ENCODE measurements at places on chromosomes 1 and 21. TPM values are rescaled to one million over a fixed set of nuclear protein-coding genes. Genes with fewer than 3 reads are reported as not detected.

DNA sequence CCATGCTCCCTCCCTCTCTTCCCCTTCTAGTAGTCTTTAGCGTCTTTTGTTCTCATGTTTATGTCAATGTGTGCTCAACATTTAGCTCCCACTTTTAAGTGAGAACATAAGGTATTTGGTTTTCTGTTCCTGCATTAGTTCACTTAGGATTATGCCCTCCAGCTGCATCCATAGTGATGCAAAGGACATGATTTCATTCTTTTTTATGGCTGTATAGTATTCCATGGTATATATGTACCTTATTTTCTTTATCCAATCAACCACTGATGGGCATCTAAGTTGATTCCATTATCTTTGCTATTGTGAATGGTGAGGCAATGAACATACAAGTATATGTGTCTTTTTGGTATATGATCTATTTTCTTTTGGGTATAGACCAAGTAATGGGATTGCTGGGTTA, 38.3 kb upstream of the PALMD start:
- DNase-seq = no peak

GRCh38 chr1:81547912-81548303, 252.8 kb upstream of the ADGRL2 start:
- DNase-seq = no peak

GRCh38 chr1:38071312-38072256, 25.0 kb upstream of the POU3F1 start:
- DNase-seq = peak; percentile 65

- DNase-seq = no peak
These were observed 58.6 kb upstream of the CD34 start for GRCh38 chr1:207969528-207969927.

GRCh38 chr21:14482165-14482564, 64.0 kb downstream of the SAMSN1 start:
- no peak for DNase-seq

GRCh38 chr1:235009561-235010306, 118.9 kb downstream of the TOMM20 start:
- no peak for DNase-seq

DNA sequence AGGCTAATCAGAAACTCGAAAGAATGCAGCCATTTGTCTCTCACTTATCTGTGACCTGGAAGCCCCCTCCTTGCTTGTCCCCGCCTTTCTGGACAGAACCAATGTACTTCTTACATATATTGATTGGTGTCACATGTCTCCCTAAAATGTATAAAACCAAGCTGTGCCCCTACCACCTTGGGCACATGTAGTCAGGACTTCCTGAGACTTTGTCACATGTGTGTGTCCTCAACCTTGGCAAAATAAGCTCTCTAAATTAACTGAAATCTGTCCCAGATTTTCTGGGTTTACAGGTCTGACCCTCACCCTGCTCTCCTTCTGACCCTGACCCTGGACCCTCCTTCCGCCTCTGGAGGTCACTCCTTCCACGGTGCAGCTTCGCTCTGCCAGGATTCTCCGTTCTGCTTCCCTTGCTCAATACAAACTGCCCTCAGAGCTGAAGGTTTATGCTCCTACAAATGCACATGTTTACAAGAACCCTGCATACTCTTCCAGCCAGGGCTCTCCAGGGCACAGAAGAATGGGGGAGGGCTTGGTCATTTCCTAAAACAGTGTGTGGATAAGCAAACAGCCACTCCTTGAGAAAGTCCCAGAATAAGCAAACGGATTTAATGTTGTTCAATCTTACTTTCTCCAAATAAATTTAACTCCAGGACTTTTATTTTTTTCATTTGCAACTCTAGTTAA, 160.5 kb downstream of the ACTL8 start:
- DNase-seq = no peak

DNA sequence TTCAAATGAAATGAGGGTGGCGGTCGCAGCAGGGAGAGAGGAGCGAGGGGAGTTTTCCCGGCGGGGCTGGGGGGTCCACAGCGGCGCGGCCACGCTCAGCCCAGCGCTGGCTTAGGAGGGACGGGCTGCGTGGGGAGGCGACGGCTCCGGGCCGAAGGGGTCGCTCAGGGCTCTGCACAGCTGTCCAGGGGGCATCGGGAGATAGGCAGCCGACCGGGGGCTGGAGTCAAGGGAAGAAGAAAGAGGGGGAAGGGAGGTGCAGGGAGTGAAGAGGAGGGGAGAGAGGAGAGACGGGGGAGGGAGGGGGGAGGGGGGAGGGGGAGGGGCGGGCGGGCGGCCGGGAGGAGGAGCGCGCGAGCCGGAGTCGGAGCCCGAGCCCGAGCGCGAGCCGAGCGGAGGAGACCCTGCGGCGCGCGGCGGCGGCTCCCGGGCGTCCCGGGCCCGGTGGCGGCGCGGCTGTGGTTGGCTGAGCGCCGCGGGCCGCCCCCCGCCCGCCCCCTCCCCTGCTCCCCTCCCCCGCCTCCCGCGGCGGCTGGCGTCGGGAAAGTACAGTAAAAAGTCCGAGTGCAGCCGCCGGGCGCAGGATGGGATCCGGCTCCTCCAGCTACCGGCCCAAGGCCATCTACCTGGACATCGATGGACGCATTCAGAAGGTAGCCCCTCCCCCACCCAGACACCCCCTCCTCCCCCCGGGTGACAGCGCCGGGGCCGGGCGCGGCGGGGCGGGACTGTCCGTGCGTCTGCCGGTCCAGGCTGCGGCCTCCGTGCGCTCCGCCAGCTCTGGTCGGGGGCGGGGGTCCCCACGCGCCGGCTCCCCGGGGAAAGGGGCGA, at the start of gene PDE9A:
PDE9A (plus strand) TSS at position 391 of the 831 bp plus-strand sequence; CDS start at position 585, 194 bp downstream.
- no peak for DNase-seq

- DNase-seq = no peak
These were observed 26.6 kb downstream of the C8B start for GRCh38 chr1:56939209-56939608.

GRCh38 chr1:91334856-91335255, 69.8 kb downstream of the HFM1 start:
- DNase-seq = no peak

GRCh38 chr1:46070164-46070814, 62.1 kb downstream of the PIK3R3 start:
- no peak for DNase-seq

- no peak for DNase-seq
These were observed 10.4 kb upstream of the TMEM240 start for GRCh38 chr1:1550591-1551432.

DNA sequence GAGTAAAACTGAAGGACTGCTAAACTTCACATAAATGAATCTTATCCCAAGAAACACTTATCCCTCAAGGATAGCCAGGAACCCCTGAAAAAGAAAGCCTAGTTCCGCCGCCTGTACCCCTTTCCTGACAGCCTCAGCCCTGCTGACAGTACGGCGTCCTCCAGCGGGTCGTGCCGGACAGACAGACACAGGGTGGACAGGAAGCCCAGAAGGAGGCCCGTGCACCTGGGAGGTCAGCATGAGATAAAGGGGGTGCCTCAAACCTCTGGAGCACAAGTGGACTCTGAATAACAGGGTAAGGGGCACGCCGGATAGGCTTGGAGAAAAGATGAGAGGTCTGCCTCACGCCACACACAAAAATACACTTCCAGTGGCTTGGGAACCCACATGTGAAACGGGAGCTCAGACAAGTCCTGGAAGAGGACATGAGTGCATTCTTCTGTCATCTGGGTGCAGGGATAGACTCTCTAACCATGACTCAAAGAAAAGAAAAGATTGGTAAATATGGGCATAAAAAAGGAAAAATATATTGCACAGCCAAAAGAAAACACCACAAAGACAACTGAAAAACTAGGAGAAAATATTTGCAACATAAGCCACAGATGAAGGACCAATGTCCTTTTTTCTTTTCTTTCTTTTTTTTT, 17.3 kb upstream of the ADARB1 start:
- no peak for DNase-seq

- no peak for DNase-seq
These were observed 44.2 kb downstream of the RAB3B start for GRCh38 chr1:51946300-51946699.

- peak; percentile 81 for DNase-seq
These were observed 2.5 kb downstream of the CGN start for GRCh38 chr1:151513626-151514121.

GRCh38 chr21:16913010-16913409, 599.8 kb upstream of the CXADR start:
- no peak for DNase-seq

GRCh38 chr1:209746451-209747165, 9.2 kb upstream of the TRAF3IP3 start:
- DNase-seq = no peak

- no peak for DNase-seq
These were observed 116.3 kb downstream of the ADSS2 start for GRCh38 chr1:244335456-244335855.

DNA sequence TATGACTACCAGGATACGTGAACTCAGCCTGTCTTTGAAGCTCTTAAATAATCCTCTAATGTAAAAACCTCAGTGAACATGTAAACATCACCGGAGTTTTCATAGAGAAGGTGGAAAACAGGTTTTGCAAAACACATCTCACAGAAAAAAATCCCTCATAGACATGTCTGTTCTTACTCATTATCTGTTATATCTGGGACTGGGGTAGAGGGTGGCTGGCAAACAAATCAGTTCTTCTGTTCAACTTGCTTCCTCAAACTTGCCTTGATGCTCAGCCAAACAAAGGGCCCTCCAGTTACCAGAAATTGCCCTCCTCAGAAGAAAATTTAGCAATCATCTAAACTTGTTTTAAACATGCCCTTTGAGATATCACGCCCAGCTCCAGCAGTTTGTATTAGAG, 66.1 kb upstream of the CXADR start:
- DNase-seq = peak; percentile 47

DNA sequence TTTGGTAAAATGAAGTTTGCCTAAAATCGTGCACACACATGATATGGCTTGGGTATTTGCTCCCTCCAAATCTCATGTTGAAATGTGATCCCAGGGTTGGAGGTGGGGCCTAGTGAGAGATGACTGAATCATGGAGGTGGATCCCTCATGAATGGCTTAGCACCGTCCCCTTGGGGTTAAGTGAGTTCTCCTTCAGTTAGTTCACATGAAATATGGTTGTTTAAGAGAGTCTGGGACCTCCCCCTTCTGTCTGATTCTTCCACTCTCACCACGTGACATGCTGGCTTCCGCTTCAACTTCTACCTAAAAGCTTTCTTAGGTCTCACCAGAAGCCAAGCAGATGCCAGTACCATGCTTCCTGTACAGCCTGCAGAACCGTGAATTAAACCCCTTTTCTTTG, 58.4 kb downstream of the SIPA1L2 start:
- DNase-seq = no peak

Gene FAM163A
- not detected for total RNA-seq

Gene RNU1-2
- total RNA-seq = 4,441 TPM

Gene KCNC4
- total RNA-seq = 1.8 TPM

Gene ZNF362
- 9.9 TPM for total RNA-seq

Gene FOXO6
- total RNA-seq = not detected
